Pancreas (tissue), 10 donors: ENCODE measurements at places on chromosomes 16 and 17. TPM values are rescaled to one million over a fixed set of nuclear protein-coding genes. Genes with fewer than 3 reads are reported as not detected.

The PPL gene
- total RNA-seq: 10.4 TPM

DNA sequence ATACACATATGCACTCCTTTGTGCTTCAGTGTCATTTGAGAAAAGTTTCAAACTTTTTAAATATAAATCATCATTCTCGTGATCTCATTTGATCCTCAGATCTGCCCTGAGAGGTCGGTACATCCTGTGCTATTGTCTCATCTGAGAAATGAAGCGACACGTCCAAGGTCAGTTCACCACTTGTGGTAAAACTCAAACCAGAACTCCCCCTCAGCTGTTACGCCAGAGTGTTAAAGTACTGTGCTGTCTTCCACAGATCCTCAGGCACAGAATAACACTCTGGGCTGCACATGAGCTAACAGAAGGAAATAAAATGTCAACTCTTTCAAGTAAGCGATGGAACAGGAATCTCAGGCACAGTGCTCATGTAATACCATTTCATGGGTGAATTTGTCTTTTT is 31.4 kb downstream of the ANKFN1 start:
- no peak for DNase-seq

DNA sequence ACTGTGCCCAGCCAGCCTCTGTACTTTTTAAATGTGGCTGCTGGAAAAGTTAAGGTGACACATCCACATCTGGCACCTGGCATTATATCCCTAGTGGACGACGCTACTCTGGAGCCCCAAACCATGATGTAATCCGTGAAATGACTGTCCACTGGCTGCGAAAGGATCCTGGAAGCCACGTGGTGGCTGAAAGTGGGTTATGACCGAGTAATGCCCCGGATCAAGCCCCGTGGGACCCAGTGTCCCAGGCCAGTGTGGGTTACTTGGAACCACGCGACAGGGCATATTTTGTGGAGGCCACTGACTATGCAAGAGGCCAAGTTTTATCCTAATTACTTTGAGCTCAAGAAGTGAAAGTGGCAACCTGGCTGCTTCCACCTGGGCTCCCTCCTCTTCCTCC is 79.6 kb downstream of the PGS1 start:
- no peak for DNase-seq

The CDH3 gene
- total RNA-seq: 1.5 TPM

The ABCA9 gene
- total RNA-seq: 2.1 TPM

The PIPOX gene
- 0.89 TPM for total RNA-seq

The ADAD2 gene
- total RNA-seq: 0.19 TPM

DNA sequence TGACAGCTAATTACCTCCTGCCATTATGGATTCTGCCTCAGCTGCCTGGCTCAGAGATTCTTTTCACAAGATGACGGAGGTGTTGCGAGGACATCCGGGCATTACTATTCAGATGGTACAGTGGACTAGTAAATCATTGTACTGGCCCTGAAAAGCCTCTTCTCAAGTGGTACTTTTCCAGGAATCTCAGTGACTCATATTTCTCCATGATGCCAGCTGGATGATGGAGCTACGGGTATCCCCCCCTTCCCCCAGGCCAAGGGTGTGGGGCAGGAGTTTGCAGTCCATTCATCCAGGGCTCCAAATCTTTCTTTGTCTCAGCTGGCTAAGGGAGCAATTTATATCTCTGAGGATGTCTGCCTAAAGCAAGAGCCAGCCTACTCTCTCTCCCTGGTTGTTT is 107.7 kb upstream of the GPR139 start:
- DNase-seq: no peak

The COPZ2 gene
- 8.3 TPM for total RNA-seq

DNA sequence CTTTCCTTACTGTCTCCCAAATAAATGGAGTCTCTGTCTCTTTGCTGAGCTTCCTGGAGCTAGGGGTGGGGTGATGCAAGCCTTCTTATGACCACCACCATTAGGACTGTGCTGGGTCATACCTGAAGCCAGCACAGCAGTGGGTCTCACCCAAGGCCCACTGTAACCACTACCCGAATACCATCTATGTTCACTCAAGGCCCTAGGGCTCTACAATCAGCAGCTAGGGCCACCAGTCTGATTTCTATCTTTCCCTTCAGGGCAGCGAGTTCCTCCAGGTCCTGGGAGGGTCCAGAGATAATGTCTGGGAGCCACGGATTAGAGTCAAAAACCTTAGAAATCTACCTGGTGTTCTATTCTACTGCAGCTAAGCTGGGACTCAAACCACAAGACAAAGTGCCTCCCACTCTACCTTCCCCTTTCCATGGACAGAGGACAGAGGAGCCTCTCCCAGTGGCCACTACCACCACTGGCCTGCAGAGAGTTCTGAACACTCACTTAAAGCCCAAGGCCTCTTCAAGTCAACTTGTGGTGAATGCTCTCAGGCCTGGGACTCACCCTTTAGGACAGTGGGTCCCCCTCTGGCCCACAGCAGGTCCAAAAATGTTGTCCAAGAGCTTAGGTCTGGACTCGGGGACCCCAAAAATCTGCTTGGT is 10.9 kb upstream of the TMEM219 start:
- DNase-seq: no peak

GRCh38 chr16:69150146-69150865 is 17.9 kb downstream of the UTP4 start:
- DNase-seq: no peak

The PIRT gene
- total RNA-seq: 0.09 TPM

- DNase-seq: no peak
Observed at GRCh38 chr17:37220607-37220953, 155.2 kb upstream of the C17orf78 start.

GRCh38 chr17:16007439-16007838 is 7.8 kb downstream of the TTC19 start:
- no peak for DNase-seq

The WNK4 gene
- 0.51 TPM for total RNA-seq

DNA sequence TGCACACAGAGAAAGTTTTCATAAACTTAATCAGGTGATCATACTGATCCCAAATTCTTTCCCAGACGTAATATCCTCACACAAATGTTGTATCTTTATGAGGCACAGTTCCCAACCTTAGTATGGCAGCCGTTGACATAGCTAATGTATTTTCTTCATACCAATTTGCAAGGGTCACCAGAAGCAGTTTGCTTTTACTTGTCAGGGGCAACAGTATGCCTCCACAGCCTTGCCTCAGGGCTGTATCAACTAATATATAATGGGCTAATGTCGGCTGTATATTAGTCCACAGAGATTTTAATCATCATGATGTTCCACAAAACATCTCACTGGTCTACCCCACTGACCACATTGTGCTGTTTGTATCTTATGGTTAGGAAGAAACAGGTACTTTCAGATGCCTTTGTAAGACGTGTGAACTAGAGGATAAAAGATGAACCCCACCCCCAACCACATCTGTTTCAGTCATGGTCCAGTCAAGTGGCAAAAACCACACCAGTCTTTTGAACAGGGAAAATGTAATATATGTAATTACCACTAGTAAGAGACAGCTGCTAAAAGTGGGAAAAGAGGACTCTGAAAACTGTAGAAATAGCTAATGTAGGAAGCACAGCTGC is 55.2 kb downstream of the GAN start:
- DNase-seq: no peak

DNA sequence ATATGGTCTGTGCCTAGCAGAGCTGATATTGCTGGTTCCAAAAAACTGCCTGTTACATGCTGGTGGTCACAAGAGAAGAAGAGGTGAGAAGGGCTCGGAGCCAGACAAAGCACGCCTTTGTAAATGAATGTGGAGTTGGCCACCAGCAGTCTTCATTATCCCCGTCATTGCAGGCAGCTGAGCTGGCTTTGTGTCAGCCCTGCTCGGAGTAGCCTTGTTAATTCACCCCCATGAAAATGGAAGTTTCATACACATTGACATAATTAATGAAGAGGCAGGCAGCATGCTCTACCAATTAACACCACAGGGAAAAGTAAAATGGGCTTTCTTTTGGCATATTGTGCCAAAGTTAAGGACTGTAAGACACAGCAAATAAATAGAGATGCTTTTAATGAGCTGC is 113.7 kb upstream of the RBFOX1 start:
- no peak for DNase-seq

The SLC52A1 gene
- not detected for total RNA-seq

- peak; percentile 69 for DNase-seq
Observed at GRCh38 chr16:88599092-88599733, 29.0 kb downstream of the ZC3H18 start.

- no peak for DNase-seq
Observed at GRCh38 chr17:51351890-51352289, 91.5 kb downstream of the UTP18 start.

DNA sequence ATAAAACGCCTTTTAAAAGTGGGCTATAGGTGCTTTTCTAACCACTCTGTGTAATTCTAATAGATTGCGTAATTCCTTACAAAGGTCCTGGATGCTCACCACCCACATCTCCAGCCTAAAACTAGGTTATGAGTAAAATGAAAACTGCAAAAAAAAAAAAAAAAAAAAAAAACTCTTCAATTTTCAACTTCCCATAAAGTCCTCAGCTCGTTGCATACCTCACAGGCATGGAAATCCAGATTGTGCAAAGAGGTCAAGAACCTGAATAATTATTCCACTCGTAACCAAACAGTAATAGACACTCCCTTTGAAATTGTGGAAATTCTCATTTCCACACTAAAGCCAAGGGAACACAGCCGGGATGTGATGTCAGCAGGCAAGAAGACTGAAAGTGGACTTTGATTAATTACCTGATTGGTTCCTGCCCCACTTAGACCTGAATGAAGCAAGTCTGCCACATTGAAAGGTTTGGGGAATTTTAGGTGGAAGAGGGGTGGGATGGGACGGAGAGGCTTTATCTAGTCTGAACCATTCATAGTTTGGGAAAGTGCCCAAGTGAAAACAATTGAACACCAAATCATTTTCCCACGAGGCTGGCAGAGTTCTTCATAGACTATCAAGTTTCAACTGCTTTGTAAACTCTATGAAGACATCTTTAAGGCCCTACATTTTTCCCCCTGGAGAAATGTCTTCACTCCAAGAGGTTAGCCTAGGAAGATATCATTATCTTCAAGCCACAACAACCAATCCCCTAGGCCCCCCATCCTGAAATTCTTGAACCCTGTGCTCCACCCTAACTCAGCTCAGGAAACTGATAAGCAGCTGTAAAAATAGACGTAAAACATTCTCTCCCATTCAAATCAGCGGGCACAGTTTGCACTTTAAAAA is 49.1 kb upstream of the TANC2 start:
- DNase-seq: no peak

- DNase-seq: no peak
Observed at GRCh38 chr17:79269620-79270019, 195.0 kb downstream of the ENGASE start.

The ARL16 gene
- total RNA-seq: 18.3 TPM

DNA sequence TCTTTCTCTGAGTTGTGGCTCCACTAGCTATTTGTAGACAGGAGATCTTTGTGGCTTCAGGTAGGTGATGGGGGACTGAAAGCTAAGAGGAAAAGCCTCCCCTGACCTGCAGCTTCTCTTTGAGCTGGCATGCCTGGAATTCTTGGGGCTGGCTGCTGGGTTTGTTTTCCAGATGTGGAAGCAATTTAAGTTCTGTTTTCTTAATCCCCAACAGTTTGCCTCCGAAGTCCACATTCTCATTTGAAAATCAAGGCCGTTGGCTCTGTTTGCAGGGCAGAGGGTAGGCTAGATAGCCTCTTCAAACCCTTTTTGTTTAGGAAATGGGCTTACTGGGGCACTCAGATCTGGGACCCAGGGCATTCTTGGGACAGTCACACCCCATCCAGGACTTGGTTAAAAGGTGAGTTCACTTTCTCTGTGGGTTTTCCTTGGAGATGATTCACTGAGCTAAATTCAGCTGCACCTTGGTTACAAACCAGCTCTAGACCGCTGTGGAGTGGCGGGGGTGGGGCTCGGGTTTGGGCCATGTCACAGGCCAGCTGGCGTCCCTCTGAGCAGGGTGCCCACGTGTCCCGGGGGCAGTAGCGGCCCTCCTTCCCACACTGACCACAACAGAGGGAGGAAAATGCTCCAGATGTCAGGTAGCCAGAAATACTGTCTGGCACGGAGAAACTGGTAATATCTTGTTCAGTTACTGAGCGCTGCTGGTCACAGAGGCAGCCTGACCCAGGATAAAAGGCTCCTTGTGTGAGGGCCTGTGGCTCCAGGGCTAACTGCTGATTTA is 108.5 kb downstream of the RAB11FIP4 start:
- DNase-seq: peak; percentile 65

- DNase-seq: no peak
Observed at GRCh38 chr16:84040823-84041820, 1.5 kb downstream of the SLC38A8 start.

DNA sequence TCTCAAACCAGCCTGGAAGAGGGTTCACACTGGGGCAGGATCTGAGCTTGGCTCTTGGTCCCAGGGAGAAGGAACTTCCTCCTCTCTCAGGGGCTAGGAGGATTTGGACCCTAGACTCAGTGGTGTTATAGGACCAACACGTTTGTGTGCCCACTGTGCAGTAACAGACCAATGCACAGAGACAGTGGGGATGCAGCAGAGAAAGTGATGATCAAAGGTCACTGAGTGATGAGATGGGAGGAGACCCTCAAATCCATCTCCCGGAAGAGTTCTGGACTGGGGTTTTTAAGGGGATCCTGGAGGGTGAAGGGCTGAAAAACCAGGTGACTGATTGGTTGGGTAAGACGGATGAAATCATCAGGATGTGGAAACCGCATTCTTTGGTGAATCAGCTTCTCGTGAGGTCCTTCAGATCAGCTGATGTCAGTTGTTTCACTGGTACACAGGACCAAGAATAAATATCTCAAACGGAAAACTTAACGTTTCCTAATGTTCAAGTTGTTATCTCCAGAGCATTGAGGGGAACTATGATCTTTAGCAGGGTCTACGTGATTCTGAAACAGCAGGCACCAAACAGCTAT is 3.3 kb upstream of the VAC14 start:
- DNase-seq: no peak

The TBC1D26 gene
- not detected for total RNA-seq

- DNase-seq: no peak
Observed at GRCh38 chr16:54275956-54276355, 10.6 kb downstream of the IRX3 start.

GRCh38 chr17:499951-500461 is 147.4 kb upstream of the RPH3AL start:
- no peak for DNase-seq

- no peak for DNase-seq
Observed at GRCh38 chr17:20159406-20160069, 150.4 kb downstream of the SPECC1 start.

DNA sequence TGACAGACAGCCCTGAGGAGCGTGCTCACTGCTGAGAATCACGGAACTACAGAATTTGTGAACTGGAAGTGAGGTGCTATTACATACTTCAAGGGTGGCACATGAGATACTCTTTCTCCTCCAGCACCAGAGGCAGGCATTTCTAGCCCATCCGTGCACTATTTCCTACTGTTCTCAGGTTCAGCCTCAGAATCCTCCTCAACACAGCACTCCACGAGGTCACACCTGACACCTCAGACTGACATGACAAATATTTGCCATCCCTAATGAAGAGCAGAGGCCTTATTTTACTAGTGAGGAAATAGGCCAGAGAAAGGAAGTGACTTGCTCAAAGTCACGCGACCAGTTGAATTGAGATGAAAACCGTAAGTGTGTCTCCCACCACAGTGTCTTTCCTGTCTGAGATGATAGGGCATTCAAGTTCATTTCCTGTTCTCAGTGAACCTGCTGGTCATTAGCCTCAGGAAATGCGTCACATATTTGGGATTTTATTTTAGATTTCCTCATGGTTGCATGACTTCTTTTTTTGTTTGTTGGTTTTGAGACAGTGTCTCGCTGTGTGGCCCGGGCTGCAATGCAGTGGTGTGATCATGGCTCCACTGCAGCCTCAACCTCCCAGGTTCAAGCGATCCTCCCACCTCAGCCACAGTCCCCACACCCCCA is 23.6 kb downstream of the SEZ6 start:
- no peak for DNase-seq
